ENCODE measurements at places on chromosomes 11 and 22.

- DNase-seq, result no peak
These were observed 41.6 kb downstream of the USP35 start for GRCh38 chr11:78230161-78230877.

GRCh38 chr11:114085965-114086793 is 26.7 kb downstream of the ZBTB16 start:
- DNase-seq, result no peak

- peak; percentile 14 for DNase-seq
These were observed 68.3 kb upstream of the TSPAN18 start for GRCh38 chr11:44658506-44658850.

DNA sequence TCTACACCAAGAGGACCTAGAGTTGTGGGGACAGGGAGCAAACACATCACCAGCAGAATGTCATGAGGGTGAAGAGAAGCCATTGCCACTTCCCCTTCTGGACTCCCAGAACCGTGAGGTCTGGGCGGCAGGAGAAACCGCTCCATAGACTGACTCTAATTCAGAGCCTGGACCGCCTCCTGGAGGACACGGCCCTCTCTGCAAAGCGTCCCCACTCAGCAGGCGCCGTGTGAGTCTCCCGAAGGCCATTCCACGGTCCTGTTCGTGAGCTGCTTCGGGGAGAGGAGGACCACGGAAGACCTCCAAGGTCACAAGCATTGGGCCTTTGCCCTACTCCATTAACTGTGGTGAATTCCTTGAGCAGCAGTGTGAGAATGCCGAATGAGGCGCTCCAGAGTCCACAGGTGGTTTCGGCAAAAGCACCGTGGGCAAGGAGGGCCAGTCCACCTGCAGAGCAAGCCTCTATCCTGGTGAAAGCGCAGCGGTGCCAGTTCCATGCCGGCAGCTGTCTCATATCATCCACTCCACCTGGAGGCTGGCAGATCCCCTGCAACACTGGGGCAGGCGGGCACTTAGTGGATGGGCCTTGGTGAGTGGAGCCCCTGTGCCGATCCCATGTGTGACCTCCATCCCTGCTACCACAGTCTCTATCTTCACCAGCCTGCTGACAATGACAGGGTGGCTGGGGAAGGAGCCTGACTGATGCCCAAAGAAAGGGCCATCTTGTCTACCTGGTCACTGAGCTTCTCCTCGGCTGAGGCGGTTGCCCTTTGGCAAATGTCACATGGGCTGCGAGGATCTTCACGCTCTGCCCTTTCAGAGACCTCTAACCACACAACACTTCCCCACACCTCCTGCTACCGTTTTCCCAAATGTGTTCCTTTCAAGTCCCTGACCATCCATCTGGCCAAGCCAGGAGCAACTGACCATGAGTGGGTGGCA is 7.5 kb downstream of the C11orf21 start:
- no peak for DNase-seq

- DNase-seq, result peak; percentile 36
These were observed at the start of gene CDC42BPG for GRCh38 chr11:64844330-64845128. TSS of gene CDC42BPG (minus strand) at chr11:64844653. CDS start at chr11:64844569, 84 bp downstream.

- DNase-seq, result peak; percentile 78
These were observed 640 bp upstream of the ZDHHC8 start for GRCh38 chr22:20130731-20131596.

GRCh38 chr22:47401976-47402770 is 639.7 kb downstream of the TBC1D22A start:
- no peak for DNase-seq

- no peak for DNase-seq
These were observed 904.5 kb upstream of the API5 start for GRCh38 chr11:42407341-42407740.

- no peak for DNase-seq
These were observed 2.2 kb downstream of the TANGO2 start for GRCh38 chr22:20022978-20023613.

DNA sequence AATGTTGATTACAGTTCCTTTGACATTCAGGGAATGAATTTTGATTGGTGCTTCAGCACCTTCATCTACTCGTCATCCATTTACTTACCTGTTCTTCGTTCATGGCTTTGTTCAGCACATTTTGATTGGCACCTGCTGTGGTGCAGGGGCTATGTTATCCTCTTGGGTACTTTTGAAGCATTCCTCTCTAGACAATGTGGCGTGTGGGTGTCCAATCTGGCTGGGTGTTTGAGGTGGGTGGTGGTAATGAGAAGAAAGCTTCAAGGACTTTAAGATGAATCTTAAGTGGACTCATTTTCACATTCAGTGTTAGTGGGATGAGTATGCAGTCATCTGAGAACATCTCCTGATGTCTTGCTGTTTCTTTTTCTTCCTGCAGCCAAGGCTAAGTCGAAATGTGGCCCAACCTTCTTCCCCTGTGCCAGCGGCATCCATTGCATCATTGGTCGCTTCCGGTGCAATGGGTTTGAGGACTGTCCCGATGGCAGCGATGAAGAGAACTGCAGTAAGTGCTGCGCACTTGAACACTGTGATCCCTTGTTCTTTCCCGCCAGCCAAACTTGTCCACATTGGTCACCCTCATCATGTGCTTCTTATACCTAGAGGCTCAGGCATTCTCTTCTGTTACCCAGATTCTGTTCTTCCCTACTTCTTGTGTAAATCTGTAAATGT is 137.5 kb downstream of the LDLRAD3 start:
- no peak for DNase-seq

GRCh38 chr11:102473543-102473942 is 21.0 kb upstream of the TMEM123 start:
- no peak for DNase-seq

All from amniotic epithelial cell (primary cell).